ENCODE measurements at places on chromosomes 2 and 18.
A peak's percentile ranks its signal among the peaks of the same experiment; 100 is the strongest.

DNA sequence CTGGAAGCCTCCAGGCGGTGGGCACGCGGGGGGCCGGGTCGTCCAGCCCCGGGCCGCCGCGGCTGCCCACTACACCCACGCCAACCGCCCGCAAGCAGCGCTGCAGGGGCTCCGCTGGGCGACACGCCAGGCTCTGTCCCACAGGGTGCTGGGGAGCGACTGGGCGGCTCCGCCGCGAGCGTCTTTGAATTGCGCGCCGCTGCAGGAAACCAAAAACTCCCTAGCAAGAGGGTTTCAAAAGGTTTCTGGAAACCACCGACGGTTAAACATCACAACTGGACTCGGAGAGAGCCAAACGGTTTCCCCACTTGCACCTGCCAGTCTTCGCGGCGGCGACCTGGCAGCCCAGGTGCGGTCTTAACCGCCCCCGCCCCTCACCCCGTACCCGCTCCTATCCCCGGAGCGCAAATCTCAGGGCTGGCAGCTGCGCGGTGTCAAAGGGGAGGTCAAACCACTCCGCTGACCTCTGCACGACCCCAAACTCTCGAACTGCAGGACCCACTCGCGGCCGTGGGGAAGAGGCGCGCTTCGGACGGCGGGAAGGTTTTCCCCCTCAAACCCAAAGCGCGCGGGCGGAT is 1.0 kb downstream of the CXCR4 start:
- no peak for DNase-seq

GRCh38 chr2:240411261-240412160 is 24.0 kb upstream of the GPC1 start:
- DNase-seq, result no peak

DNA sequence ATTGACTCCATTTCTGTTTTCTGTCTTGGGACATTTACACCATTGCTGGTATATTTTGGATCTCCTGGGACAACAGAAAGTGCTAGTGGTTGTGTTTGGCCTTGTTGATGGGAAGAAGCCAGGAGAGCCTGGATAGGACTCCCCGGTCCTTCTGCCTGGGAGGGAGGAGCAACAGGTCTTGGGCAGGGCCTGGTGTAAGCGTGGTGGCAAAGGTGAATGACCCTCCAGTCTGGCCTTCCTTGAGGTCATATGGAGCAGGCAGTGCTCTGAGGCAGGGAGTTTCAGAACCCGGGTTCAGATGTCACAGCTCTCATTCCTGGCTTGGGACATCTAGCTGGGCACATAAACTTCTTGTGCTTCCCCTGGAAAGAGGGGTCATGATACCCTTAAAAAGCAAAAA is 56.0 kb upstream of the RBM44 start:
- DNase-seq, result no peak

- DNase-seq, result peak; percentile 79
These were observed 82.6 kb downstream of the MBP start for GRCh38 chr18:77049938-77050337.

GRCh38 chr2:28085201-28085600 is 194.7 kb downstream of the BABAM2 start:
- DNase-seq, result no peak

DNA sequence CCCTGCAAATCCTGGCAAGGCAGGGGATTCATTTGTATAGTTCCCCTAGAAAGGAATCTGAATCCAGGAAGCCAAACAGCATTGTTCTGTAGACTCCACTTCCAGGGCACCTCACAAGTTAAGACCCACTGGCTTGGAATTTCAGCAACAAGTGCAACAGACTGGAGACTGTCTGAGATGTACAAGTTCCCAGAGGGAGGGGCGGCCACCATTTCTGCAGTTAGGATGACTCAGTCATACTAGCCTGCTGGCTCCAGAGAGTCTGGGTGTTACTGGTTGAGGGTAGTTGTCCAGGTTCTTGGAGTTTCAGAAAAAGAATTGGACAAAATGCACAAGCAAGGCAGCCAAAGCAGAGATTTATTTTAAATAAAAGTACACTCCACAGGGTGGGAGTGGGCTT is 384.2 kb downstream of the DSC3 start:
- no peak for DNase-seq

- DNase-seq, result no peak
These were observed 394.2 kb upstream of the ZEB2 start for GRCh38 chr2:144914113-144914512.

DNA sequence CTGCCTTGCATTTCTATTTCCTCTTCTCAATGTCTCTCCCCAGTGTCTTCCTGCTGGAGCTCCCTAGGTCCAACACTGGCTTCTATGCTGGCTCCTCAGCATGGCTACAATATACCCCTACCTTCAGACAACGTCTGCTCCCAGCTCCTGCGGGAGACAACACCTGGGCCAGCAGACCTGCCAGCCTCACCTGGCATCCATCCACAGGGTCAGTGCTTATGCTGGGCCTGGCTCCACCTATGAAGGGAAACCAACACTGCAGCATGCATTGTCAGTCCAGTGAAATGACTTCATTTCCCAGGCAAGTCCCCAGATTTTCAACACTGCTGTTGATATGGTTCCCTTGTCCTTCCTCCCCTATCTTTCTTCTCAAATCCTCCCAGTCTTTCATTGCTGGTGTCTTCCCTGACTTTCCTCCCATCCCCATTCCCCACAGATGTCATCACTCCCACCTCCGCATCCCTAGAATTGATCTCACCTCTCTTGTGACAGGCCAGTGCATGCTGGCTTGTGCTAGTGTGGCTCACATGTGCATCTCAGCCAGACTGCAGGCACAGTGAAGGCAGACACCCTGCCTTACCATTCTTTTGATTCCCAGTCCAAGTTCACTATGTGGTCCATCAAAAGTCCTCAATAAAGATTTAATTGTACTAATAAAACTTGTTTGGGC is 98.0 kb downstream of the MYO5B start:
- no peak for DNase-seq

DNA sequence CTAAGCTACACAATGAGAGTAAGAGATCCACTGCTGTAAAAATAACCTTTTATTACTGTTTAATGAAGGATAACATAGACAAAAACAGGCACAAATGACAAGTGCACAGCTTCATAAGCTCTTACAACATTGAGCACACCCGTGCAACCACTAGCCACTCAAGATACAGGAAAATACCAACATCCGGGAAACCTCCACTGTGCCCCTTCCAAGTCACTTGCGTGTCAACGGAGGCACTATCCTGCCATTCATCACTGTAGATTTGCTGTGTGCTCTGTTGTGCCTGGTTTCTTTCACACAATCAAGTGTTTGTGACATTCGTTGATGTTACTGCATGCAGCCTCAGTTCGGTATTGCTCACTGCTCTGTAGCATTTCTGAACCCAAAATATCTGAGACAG is 292.9 kb upstream of the MYT1L start:
- DNase-seq, result no peak

DNA sequence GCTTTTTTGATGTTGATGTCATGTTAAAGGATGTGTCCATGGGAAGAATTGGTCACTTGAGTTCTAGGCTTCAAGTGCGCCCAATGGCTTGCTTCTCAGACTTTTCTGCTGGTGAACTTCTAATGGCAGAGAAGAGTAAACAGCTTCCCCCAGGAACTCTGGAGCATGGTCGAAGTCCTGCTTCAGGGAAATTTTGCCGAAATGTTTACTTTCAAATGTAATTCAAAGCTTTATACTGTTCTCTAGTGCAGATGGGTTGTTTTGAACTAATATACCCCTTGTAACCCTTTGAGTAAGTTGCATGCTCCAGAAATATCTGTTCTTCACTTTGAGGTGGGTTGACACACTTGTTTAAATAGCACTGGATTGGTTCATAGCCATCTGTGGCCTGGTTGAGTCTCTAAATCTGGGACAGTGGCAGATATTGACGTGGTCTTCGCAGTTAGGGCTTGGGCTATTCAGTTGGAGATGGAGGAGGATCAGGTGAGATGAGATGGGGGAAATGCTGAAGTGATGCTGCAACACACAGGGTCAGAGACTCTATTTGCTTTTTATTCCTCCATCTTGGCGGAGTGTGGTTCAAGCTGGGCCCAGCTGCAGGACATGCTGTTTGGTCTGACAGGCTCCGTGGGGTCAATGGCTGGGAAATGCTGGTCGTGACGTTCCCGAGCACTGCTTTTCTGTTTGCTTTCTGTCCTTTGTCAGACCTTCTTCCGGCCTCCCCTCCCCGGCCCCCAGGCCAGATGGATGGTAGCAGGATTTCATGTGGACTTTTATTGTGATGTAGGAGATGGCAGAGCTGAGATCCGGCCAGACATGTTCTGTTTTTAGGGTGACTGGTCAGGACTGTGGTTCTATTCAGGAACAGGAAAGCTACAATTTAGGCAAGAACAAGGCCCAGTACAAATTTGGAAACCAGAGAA is 35.9 kb downstream of the MYO1B start:
- DNase-seq, result no peak

- DNase-seq, result no peak
These were observed 31.5 kb upstream of the ATIC start for GRCh38 chr2:215280326-215280725.

DNA sequence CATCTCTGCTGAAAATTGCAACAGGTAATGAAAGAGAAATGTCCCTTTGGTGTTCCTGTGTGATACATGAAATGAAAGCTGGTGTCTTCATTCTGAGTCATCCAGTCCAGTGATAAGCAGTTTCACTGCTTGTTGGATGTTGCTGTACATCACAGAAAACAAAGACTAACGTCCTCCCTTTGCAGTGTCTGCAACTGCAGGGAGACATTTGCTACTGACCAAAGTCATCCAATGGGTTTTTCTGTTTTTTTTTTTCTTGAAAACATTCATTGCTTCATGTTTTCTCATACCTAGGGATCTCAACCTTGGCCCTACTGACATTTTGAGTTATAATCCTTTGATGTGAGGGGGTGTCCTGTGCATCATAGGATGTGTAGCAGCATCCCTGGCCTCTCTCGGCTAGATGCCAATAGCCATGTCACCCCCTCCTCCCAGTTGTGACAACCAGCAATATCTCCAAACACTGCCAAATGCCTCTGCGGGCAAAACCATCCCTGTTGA is 63.6 kb upstream of the FZD5 start:
- no peak for DNase-seq

- DNase-seq, result peak; percentile 36
These were observed 23.5 kb downstream of the MARCHF4 start for GRCh38 chr2:216348756-216349308.

GRCh38 chr2:29187926-29188325 is 72.7 kb downstream of the CLIP4 start:
- DNase-seq, result no peak

DNA sequence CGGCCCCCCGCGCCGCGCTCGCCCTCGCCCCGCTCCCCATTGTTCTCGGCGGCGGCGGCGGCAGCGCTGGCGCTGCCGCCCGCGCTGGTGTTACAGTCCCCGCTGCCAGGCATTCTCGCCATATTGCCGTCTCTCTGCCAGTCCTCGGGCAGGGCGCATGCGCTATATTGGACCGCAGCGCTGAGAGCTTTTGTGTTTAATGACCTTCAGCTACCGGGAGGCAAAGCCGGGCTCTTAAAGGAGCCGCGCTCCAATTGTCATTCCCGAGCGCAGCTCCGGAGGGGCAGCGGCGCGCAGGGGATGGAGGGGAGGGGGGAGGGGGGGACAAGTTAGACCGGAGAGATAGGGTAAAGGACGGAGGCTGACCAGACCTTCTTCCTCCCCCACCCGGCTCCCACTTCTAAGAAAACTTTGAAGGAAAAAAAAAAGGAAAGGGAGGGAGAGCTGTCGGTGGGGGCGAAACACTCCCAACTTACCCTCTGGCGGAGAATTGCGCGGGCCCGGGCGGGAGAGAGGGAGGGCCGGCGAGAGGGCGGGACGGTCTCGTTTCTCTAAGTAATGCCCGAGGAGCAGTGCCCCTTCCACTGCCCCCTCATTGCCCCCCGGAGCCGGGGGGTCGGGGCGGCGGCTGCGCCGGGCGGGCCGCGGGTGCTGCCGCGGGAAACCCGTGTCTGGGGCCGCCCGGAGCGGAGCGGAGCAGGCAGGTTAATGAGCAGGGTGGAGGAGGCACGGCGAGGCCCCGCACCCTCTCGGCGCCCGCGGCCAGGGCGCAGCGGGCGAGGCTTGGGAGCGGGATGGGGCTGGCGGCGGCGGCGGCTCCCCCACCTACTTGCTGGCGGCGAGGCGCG is at the start of gene KCTD1:
KCTD1 (minus strand) TSS at position 139 of the 848 bp plus-strand sequence; CDS start at position 122, 17 bp downstream.
- peak; percentile 68 for DNase-seq

DNA sequence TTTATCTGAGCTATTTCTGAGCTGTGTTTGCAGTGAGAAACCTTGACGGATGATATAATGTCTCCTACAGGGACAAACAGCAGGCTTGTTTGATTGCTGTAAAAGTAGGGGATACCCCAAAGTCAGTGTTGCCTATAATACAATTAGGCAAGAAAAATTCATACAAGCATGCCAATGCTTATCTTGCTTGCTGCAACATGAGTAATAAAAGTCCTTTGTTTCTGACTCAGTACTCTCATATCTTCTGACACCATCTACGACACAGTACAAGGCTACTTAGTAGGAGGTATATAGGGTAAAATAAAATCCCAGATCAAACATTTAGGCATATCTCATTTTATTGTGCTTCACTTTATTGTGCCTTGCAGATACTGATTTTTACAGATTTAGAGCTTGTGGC is 33.0 kb downstream of the ERBB4 start:
- peak; percentile 8 for DNase-seq

- DNase-seq, result no peak
These were observed 891.6 kb upstream of the CRIM1 start for GRCh38 chr2:35463805-35464596.

- DNase-seq, result no peak
These were observed 8.9 kb downstream of the RAB31 start for GRCh38 chr18:9716780-9717563.

- DNase-seq, result no peak
These were observed 330.6 kb upstream of the SKOR2 start for GRCh38 chr18:47582093-47582492.

DNA sequence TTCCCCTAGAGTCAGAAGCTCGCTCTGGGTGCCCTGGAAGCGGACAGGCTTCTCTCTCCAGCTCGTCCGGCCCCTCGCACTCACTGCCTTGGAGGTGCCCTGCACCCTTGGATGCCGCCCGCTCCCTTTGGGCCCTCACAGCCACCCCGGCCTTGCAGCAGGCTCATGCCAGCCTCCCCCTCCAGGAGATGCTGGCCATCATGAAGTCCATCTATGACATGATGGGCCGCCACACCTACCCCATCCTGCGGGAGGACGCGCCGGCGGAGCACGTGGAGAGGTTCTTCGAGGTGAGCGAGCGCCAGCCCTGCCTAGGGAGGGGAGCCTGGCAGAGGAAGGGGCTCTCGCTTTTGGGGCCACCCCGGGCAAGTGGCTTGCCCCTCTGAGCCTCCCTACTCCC is 20.3 kb upstream of the FAHD2A start:
- no peak for DNase-seq

DNA sequence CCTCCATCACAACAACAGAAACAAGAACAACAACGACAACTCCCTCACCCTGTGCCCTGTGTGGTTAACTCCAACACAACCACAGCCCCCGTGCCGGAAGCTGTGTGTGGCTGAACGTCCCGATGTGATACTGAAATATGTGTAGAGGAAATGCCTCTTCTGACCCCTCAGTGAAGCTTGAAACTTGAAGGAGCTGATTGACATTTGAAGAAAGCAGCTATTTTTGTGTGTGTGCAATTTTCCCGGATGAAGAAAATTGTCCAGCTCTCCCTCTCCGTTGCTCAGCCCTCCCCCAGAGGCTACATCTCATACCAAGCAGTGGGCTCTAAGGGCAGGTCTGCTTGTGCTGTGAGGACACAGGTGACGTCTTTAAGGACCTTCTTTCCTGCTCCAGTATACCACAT is 173.8 kb downstream of the ICOS start:
- peak; percentile 22 for DNase-seq

- no peak for DNase-seq
These were observed 70.6 kb upstream of the ASAP2 start for GRCh38 chr2:9135822-9136558.

Measured in trophoblast cell (in vitro differentiated cells and primary cell).